NCI-H510A treated with DMSO at 0.1 percent for 48 hours (cell line): ENCODE measurements at places on chromosomes 11 and 22.
A peak's percentile ranks its signal among the peaks of the same experiment; 100 is the strongest.

DNA sequence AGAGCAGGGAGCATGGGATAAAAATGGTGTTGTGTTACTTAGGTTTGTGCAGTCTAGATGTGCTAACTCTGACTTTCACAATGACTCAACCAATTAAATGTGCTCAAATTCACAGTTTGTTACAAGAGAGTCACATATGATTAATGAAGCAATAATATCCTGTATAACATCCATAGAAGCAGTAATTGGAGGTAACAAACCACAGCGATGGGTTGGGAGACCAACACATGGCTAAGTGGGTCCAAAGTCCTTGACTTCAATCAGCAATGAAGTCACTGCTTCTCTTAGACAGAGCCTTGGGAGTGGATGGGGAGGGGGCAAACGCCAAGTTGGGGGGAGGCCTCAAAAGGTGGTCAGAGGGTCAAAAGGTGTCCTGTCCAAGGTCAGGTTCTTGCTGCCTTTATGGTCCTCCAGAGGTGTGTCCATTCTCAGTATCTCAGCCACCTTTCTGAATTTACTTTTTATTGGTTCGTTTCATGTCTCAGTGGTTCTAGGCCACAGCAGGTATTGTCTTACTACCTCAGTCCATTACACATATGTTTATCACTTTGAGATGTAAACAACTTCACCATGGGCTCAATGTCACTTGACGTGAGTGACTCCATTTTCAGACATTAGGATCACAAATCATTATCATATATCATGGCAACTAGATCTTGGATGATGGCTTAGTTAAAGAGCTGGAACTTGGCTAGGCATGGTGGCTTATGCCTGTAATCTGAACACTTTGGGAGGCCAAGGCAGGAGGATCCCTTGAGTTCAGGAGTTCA lies 32.4 kb downstream of the SLN start:
- DNase-seq, result no peak

DNA sequence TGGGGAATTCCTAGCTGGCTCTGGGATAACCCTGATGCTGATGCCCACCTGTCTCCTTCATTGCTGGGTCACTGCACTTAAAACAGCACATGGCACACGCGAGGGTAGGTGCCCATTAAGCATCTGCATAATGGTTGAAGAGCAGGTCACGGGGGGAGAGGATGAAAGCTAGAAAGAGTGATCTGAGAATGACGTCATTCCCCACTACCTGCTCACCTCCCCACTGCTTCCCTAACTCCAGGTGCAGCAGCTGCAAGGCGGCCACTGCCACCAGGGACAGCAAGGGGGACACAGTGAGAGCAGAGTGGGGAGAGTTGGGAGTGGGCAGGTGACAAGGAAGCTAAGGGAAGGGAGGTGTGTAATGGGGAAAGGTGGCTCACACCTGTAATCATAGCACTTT lies 27.0 kb downstream of the ADA2 start:
- no peak for DNase-seq

GRCh38 chr11:121520243-121521144 lies 67.7 kb upstream of the SORL1-AS1 start:
- DNase-seq, result no peak

- DNase-seq, result no peak
Observed at GRCh38 chr11:126387857-126388256, 32.4 kb downstream of the ST3GAL4 start.

DNA sequence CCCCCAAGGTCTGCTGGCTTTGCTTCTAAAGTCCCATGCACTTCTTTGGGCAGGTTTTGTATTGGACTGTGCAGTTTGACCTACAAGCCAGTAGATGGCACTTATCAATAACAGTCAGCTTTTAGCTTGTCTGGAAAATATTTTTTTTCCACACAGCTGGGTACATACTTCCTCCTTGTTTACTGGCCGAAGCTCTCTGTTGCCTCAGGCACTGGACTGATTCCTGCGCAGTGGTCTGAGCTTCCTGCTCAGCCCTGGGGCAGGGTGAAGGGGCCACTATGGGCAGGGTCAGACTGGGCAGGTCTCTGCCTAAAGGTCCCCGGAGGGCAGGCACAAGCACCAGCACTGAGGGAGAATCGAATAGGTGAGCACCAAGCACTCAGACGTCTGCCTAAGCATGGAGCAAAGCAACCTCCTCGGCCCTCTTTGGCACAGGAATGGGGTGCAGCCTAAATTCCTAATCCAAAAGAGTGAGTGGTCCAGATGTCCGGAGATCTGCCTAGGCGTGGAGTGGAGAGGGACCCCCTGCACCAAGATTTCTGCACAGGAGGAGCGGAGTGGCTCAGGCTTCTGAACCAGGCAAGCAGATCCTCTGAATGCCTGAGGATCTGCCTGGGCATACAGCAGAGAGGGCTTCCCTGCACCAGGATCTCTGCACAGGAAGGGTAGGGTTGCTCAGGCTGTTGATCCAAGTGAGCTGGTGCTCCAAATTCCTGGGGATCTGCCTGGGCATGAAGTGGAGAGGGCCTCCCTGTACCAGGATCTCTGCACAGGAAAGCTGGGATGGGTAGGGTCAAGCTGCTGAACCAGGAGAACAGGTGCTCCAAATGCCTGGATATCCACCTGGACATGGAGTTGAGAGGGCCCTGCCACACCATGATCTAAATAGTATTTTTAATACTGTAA lies 105.9 kb upstream of the C11orf58 start:
- DNase-seq, result no peak

- no peak for DNase-seq
Observed at GRCh38 chr22:46536537-46537224, 739 bp downstream of the CELSR1 start.

GRCh38 chr11:45771193-45771565 lies 33.8 kb upstream of the SLC35C1 start:
- no peak for DNase-seq

DNA sequence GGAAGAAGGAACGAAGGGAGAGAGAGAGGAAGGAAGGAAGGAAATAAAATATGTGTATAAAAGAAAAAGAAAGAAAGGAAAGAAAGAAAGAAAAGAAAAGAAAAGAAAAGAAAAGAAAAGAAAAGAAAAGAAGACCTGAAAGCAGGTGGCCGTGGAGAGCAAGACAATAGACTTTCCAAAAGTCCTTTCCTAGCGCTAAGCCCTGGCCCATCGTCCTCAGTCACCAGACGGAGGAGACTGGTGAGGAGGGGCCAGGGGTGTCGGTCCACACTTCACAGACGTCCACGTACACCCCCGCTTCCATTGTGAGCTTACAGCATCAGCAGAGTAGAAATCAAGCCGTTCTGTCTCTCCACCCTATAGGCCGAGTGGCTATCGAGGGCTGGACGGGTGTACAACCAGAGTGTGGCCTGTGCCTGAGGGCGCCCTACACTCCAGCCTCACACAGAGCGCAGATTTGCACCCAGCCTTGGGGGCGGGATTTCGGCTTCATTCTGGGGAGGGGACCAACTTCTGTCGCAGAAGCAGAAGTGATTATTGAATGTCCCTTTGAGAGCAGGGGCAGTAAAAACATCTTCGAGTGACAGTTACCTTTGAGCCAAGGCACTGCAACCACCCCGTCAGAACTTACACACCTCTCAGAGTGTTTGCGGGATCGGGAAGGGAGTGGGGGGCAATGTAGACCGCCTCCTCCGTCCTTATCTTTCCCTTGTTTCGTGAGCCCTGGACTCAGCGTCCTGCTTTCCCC lies 2.0 kb upstream of the BSX start:
- DNase-seq, result no peak

GRCh38 chr22:22058633-22059290 lies 76.2 kb upstream of the TOP3B start:
- no peak for DNase-seq

DNA sequence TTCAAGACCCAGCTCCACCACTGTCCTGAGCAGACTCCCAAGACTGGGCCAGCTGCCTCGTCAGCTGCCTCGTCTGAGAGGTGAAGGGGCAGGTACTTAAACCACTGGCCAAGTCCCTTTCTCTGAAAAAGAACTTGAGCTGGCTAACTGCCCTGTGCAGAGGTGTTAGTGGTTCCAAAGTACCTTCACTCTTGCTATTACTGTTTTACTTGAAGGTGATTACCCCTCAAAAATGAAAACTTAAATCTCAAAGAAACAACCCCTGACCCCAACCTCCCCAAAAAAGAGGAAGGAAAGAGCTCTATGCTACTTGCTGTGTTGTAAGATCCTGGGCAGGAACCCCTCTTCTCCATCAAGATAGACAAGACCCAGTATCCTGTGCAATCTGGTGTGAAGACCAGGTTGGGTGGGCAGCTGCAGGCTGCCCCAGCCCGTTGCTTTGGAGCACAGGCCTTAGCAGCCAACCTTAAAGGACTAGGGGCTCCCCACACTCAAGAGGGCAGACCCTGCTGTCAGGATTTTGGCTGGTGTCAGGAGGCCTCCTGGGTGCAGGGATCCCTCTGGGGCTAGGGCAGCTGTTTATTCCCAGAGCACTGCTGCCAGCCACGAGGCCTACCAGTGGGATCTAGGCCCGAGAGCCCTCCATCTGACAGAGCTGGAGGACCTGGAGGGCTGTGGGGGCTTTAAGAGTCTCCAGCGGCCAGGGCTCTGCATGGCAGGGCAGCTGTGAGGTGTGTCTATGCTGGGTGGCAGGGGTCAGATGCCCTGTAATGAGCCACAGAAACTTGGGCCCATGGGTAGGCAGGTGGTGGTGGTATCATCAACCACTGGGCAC lies 13.0 kb downstream of the GUCD1 start:
- DNase-seq, result no peak

GRCh38 chr11:8709002-8709672 lies 26.5 kb downstream of the RPL27A start:
- DNase-seq, result no peak

- no peak for DNase-seq
Observed at GRCh38 chr11:124717786-124718651, 21.7 kb upstream of the NRGN start.

DNA sequence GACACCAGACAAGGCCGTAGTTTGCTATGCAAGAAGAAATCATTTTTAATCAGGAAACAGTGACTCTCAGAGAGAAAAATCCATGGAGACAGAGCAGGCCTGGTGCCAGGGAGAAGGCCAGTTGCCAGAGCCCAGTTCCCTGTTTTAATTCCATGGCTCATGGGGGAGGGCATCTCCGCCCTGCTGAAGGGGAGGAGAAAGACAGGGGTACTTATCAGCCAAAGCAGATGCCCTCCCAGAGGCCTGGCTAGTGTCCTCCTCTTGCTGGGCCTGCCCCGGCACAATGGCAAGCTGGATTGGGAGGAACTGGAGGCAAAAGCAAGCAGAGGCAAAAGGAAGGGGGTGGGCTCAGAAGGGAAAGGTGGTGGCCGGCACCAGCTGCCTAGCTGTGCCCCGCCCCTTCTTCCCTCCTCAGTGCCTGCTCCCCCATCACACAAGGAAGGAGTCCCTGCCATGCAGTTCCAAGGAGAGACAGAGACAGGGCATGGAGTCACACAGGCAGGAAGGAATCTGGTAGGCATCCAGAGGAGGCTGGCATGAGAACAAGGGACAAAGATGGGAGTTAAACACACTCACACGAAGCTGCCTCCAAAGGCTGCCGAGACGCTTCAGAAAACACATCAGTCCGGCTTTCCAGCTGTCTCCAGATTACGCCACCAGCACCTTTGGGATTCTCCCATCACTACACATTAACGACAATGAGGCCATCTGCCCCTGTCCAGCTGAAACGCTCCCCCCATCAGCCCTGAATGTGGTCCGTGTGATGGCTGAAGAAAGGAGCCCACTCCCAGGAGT lies 591.8 kb downstream of the BUD13 start:
- DNase-seq, result no peak

- no peak for DNase-seq
Observed at GRCh38 chr11:133966921-133967598, 10.3 kb upstream of the IGSF9B start.

- DNase-seq, result no peak
Observed at GRCh38 chr11:27532652-27533325, 26.2 kb upstream of the LIN7C start.

DNA sequence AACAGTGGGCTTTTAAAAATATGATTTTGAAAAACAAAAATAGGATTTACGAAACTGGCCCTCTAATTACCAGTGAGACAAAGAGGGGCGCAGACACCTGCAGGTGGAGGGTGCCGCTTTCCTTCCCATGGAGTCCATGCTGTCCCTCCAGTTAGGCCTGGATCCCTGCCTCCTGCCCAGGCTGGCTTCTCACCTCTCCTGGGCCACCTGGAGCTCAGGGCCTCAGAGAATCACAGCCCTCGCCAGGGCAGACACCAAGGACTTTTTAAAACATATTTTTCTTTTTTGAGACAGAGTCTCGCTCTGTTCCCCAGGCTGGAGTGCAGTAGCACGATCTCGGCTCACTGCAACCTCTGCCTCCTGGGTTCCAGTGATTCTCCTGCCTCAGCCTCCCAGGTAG lies 1437.2 kb downstream of the TBC1D22A start:
- no peak for DNase-seq

- no peak for DNase-seq
Observed at GRCh38 chr11:19842505-19842904, 129.9 kb downstream of the NAV2 start.

GRCh38 chr11:1852877-1853276 lies at the start of gene LSP1:
TSS of gene LSP1 (plus strand) at chr11:1853084. CDS start at chr11:1853145, 61 bp downstream.
- no peak for DNase-seq

DNA sequence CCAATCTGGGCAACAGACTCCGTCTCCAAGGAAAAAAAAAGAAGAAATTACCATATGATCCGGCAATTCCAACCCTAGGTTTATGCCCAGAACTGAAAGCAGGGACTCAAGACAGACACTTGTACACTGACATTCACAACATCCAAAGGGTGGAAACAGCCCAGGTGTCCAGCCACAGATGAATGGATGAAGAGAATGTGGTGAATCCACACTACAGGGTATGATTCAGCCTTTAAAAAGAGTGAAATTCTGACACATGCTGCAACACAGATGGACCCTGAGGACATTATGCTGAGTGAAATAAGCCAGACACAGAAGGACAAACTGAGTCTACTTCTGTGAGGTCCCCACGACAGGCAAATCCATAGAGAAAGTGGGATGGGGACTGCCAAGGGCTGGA lies 43.9 kb downstream of the SGSM3 start:
- DNase-seq, result no peak

- no peak for DNase-seq
Observed at GRCh38 chr11:15038963-15039362, 34.4 kb upstream of the CALCB start.

DNA sequence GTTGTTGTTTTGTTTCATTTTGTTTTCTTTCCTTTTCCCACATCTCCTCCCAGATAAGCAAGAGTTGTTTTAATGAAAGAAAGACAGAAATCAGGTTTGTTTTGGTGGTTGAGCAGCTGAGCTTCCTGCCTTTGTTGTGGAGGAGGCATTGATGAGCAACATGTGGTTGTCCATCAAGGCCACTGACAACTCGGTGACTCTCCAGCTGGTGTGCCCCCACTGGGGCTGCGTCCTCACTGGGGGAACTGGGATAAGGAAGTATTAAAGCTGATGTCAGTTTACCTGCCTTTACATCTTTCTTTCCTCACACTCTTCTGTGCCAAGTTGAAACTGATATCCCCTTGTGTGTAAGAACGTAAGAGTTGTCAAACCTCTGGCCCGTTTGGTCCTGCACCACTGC lies 5.9 kb downstream of the VPS26B start:
- DNase-seq, result no peak

GRCh38 chr11:110434952-110435779 lies 5.4 kb downstream of the FDX1 start:
- peak; percentile 44 for DNase-seq

GRCh38 chr11:77259641-77260040 lies 41.8 kb downstream of the GDPD4 start:
- DNase-seq, result no peak
